ENCODE measurements at places on chromosomes 12 and 14.

GRCh38 chr12:57377103-57377840, 53.6 kb downstream of the R3HDM2 start:
- DNase-seq = no peak

DNA sequence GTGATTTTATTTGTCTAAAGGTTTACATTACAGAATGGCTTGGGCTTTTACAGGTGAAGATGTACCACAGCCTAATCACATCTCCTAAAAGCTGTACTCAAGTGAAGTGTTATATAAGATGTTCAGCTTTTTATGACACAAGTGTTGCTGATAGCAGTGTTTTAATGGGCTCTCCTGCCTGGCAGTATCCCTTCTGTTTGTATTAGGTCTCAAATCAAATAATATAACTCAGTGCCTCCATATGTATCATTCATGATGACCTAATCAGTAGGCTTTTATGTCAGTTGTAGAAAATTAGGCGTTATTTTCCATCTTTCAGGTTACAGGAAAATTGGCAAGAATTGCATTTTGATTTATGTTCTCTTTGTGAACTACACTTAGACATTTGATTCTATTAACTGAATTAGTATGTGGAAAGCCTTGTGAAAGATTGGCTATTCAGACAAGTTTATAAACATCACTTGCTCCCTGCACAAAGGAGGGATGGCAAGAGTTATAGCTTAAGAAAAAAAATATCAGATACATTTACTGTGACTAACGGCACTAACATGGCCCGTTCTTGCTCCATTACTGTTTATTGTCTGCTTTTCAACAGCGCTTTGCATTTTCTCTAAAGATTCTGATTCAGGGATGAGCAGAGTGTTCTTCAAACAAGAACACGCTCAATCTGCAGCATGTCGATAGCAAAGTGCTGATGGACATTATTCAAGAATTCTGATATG, 143.7 kb upstream of the DIO2 start:
- no peak for DNase-seq

DNA sequence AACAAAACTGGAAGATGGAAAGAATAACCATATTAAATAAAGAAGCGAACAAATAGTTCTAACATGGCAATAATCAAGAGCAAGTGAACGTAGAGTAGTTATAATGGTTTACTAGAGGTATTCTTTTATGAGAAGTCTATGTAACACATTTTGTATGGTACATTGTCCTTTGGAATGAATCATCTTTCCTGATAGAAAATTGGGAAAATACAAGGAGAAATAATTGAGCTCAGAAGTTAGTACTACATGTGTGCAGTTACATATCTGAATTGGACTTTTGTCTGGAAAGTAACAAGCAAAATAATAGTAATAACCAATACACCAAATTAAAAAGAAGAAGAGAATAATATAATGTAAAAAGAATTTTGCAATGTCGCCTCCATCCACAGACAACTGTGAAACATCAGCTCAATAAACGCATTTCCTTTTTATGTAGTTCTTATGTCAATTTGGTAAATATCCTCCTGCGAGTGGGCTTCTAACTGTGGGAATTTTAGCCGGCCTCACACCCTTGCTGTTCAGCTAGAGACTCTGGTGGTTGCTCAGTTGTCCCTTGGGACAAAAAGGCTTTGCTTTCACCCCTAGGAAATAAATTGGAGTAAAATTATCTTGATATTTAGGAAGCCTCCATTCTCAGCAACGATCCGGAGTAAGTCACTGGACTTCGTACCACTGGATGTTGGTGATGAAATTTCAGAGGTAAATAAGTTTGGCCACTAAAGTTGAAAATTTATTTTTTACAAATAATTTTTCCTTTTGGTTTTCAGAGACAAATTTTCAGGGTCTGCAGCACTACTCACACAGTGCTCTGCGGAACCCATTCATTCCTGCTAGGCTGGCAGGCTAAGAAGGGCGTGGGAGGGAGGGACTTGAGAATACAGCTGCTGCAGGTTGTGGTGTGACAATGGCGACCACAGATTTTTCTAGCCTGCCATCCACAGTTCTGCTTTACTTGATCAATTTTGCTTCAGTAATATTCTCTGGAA, 1.1 kb upstream of the TUBA1A start:
- no peak for DNase-seq

GRCh38 chr14:77580964-77581505, 35.4 kb downstream of the SPTLC2 start:
- no peak for DNase-seq

- no peak for DNase-seq
These were observed 386 bp downstream of the HDAC7 start for GRCh38 chr12:47819138-47819895.

DNA sequence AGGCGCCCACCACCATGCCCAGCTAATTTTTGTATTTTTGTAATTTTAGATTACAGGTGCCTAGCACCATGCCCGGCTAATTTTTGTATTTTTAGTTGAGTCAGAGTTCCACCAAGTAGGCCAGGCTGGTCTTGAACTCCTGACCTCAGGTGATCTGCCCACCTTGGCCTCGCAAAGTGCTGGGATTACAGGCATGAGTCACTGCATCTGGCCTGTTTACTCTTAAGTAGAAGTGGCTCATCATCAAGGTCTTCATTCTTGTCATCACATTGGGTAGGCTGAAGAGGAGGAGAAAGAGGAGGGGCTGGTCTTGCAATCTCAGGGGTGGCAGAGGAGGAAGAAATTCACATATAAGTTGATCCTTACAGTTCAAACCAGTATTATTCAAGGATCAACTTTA, 152.4 kb upstream of the ATP2B1 start:
- DNase-seq = no peak

DNA sequence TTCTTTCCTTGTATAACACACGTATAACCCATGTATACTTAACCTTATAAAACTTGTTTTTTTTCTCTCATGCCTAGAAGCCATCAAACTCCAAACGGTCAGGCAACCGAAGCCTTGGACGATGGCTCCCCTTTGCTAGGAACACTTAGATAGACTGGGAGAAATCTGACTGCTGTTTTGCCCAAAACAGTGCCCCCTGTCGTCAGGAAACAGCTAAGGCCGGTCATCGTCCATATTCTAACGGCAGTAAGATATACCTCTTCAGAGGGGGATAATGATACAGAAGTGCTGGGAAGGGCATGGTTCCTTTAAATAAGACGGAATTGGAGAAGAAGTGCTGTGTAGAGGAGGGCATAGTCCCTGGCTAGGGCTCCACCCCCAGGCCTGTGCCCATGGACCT, 130.5 kb downstream of the SLC41A2 start:
- no peak for DNase-seq

DNA sequence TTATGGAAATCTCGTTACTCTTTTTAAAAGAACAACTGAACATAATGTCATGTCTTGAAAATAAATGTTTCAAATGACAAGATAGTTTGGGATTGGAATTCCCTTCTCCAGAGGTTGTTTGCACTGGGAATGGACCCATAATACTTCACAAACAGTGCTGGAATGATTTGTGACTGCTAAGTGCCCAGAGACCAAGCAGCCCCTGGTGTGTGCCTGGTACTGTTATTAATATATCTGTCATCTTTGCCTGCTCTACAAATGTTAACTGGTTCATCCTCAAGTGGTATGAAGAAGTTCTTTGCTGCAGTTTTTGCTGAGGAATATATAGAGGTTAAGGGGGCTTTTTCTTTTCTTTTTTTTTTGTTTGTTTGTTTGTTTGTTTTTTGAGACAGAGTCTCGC, 64.9 kb upstream of the DACT1 start:
- no peak for DNase-seq

Measured in effector CD8-positive, alpha-beta T cell (primary cell).